ENCODE measurements at places on chromosomes 6 and 20.

DNA sequence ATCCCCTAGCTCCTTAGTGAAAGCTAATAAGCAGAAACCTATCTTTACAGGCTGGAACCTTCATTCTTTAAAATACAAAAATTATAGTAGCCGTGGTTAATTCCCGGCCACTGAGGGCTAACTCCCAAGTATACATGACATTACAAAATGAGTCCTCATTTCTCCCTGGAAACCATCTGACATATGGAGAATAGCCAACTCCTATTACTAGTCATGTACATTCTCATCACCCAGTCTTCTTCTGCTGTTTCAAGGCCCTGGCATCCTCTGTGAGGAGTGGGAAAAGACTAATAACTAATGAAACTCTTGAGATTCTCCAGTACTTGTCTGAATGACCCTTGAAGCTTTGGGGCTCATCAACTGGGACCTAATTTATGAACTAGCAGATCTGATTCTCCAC, 30.2 kb downstream of the CSNK2A1 start:
- peaks cover 37% of the 10 kb centered on the region for H3K4me1 ChIP-seq
- no peak for DNase-seq
- no peaks in the 10 kb centered on the region for H3K36me3 ChIP-seq

- no peak overlapping the region for H3K4me3 ChIP-seq
- H3K36me3 ChIP-seq: no peaks in the 10 kb centered on the region
- H3K4me1 ChIP-seq: no peaks in the 10 kb centered on the region
- DNase-seq: no peak
Measured at GRCh38 chr6:55131616-55132015, 42.7 kb upstream of the HCRTR2 start.

DNA sequence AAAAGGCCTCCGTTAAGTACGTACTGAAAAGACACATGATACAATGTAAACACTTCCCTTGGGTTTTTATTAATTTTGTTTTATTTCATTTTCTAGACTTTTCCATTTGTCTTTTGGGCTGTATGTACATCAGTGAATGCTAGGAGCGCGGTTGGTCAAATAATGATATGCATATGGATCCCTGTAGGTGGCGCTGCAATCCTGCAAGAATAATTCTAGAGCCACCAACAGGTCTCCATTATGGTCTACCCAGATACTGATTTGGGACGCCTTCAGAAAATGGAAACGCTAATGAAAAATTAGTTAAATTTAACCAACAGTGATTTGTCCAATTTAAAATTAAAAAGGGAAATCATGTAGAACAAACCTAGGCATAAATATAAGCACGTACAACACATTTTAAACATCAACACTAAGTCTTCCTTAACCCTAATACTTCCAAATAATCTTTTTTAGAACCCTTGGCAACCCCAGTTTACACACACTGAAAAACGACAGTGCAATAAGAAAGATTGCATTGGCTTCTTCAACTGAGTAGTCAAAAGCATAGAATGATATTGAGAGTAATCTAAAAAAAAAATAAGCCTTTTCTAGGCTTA, 433.5 kb downstream of the RFPL4B start:
- H3K27ac ChIP-seq: no peak overlapping the region
- no peaks in the 10 kb centered on the region for H3K4me1 ChIP-seq

- no peak for DNase-seq
- H3K4me3 ChIP-seq: no peak overlapping the region
- no peaks in the 10 kb centered on the region for H3K36me3 ChIP-seq
- no peak overlapping the region for H3K27ac ChIP-seq
- H3K27me3 ChIP-seq: peaks cover 1% of the 10 kb centered on the region
- peaks cover 2% of the 10 kb centered on the region for H3K4me1 ChIP-seq
Measured at GRCh38 chr20:59566631-59567524, 37.5 kb upstream of the PHACTR3 start.

DNA sequence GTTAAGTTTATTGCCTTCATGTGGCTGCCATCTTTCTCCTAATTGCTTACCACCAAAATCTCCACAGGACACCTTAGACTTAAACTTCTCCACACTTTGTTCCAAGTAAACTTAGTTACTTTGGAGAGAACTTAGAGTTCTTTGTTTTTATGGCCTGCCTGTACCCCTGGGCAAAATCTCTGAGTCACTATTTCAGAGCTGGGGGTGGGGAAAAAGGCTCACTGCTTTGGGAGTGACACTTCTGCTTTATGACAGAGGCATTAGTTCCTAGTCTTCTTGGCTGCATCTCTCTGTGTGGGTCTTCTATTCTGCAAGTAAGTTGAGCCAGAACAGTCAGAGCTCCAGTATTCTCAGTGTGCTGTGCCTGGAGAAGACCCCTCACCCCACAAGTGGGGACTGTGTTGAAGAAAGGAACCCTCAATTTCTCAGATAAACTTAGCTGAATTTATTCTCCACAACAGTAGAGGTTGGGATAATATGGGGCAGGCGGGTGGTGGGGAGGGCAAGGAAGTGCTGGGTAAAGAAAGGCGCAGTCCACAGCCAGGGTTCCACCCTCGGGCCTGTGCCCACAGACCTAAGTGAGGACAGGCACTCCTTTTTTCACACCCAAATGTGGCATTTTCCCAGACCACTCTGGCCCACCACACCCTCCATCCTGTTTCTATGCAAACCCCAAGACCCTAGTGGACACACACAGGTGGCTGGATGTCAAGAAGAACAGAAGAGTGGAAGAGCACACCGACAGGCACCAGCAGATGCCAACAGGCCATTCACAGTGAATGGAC, 636.6 kb upstream of the MAN1A1 start:
- no peaks in the 10 kb centered on the region for H3K4me1 ChIP-seq
- no peak overlapping the region for H3K4me3 ChIP-seq
- DNase-seq: no peak
- H3K36me3 ChIP-seq: no peaks in the 10 kb centered on the region
- H3K27me3 ChIP-seq: no peaks in the 10 kb centered on the region

GRCh38 chr20:18466574-18466893, 296 bp downstream of the DZANK1 start:
- H3K27me3 ChIP-seq: no peaks in the 10 kb centered on the region
- H3K4me1 ChIP-seq: peaks cover 13% of the 10 kb centered on the region

DNA sequence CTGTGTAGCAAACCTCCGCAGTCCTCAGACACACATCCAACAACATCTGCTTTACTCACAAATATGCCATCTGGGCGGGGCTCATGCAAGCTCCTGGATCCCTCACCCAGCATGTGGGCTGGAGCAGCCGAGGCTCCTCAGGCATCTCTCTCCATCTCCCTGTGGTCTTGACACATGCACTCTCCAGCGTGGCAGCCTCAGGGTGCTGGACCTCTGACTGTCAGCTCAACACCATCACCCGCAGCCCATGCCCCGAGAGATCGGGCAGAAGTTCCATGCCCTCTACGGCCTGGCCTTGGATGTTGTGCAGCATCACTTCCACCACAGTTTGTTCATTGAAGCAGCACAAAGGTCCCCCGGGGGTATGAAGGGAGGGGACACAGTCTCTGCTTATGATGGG, 32.6 kb upstream of the CD93 start:
- H3K4me1 ChIP-seq: peaks cover 8% of the 10 kb centered on the region
- H3K4me3 ChIP-seq: no peak overlapping the region
- H3K27me3 ChIP-seq: no peaks in the 10 kb centered on the region
- DNase-seq: no peak
- H3K36me3 ChIP-seq: no peaks in the 10 kb centered on the region
- no peak overlapping the region for H3K27ac ChIP-seq

Data from psoas muscle (tissue), 8 donors.